GM23248 (cell line): ENCODE measurements at places on chromosomes 4 and X.
A peak's percentile ranks its signal among the peaks of the same experiment; 100 is the strongest.

DNA sequence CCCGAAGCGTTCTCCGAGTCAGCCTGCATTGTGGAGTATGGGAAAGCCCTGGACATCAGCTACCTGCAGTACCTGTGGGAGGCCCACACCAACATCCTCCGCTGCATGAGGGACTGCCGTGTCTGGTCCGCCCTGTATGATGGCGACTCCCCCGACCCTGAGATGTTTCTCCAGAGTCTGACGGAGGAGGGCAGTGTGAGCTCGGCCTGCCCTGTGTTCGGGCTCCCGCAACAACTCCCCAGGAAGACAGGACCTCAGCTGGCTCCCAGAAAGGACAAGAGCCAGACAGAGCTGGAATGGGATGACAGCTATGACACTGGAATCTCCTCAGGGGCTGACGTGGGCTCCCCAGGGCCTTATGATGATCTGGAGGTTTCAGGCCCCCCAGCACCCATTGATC is 111.3 kb downstream of the GATB start:
- DNase-seq, result no peak

- DNase-seq, result no peak
These were observed 5.4 kb downstream of the FAM47E start for GRCh38 chr4:76256968-76257367.

DNA sequence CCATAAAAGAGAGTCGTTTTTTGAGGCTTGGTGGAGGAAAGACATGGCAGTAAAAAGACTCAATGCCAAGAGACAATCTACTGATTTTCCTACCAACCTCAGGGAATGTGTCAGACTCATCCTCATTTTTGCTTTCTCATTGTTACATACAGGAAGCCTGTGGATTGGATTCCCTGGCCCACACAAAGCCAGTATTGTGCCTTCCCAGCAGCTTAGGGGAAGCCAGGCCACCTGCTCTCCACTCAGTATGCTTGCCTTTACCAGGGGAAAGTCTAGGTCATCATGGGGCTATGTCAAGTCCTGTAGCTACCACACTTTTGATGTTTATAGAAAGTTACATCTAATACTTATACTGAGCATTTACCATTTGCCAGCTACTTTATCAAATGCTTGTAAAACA is 11.0 kb downstream of the BMX start:
- DNase-seq, result no peak

DNA sequence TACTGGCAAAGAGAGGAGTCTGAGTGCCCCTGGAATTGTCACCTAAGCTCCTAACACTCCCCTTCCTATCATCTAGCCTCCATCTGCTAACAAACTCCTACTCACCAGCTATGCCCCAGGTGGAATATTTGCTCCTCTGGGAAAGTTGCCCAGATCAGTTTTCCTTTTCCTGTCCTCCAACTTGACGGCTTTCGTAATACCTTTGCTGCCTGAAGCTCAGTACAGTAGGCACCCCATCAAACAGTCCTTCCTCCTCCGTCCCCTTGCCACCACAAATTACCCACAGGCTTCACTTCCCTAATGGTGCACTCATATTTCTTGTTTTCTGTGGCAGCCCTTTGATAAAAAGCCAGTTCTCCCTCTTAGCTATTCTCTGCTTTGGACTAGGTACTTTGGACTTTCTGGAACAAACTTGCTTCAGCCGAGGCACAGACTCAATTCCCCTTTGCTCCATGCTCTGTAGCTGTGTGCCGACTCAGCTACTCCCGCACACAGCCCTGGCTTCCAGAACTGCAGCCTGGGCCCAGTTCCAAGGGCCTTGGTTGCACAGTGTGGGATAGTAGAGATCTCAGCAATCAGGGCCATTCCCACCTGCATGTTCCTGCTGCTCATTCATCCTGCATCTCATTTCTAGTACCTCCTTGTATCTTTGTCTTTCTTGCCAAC is 605.1 kb downstream of the BCOR start:
- DNase-seq, result no peak

- peak; percentile 96 for DNase-seq
These were observed 76.5 kb downstream of the PSAPL1 start for GRCh38 chr4:7358100-7358735.

GRCh38 chr4:88908003-88908402 is 149.0 kb downstream of the FAM13A start:
- DNase-seq, result peak; percentile 30
